Activated T-helper 17 cell treated with anti-CD3 and anti-CD28 coated beads, Interleukin-2, amount 50 U/mL, for 72 hours (primary cell): ENCODE measurements at places on chromosomes 3 and 15. TPM values are rescaled to one million over a fixed set of nuclear protein-coding genes. Genes with fewer than 3 reads are reported as not detected.

GNAT1 gene
- total RNA-seq: not detected

SLC22A13 gene
- total RNA-seq: 0.99 TPM

KBTBD12 gene
- not detected for total RNA-seq

CEP19 gene
- total RNA-seq: 3.7 TPM

PLA2G4E gene
- 0.13 TPM for total RNA-seq

ZDHHC19 gene
- total RNA-seq: not detected

IGF2BP2 gene
- total RNA-seq: 0.82 TPM

LRRC2 gene
- total RNA-seq: not detected

POPDC2 gene
- total RNA-seq: 4.0 TPM
